ENCODE measurements at places on chromosomes 4 and X.
A peak's percentile ranks its signal among the peaks of the same experiment; 100 is the strongest.

GRCh38 chr4:24434241-24434640, 150.1 kb downstream of the DHX15 start:
- no peak for DNase-seq

- DNase-seq = no peak
Measured at GRCh38 chr4:61872983-61873382, 672.9 kb downstream of the ADGRL3 start.

GRCh38 chrX:32045149-32045548, 973.3 kb upstream of the FTHL17 start:
- DNase-seq = no peak

DNA sequence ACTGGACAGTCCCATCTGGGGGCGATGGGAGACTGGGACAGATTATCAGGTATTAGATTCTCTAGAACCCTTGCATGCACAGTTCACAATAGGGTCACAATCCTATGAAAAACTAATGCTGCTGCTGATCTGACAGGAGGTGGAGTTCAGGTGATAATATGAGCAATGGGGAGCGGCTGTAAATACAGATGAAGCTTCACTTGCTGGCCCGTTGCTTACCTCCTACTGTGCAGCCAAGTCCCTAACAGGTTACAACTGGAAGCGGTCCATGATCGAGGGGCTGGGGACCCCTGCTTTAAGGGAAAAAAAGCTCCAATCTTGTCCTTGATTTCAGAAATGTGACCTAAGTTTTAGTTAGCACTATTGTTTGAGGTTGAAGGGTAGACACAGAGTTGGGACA, 175.2 kb downstream of the ZNF330 start:
- DNase-seq = no peak

GRCh38 chr4:8322794-8323704, 53.5 kb downstream of the HTRA3 start:
- no peak for DNase-seq

DNA sequence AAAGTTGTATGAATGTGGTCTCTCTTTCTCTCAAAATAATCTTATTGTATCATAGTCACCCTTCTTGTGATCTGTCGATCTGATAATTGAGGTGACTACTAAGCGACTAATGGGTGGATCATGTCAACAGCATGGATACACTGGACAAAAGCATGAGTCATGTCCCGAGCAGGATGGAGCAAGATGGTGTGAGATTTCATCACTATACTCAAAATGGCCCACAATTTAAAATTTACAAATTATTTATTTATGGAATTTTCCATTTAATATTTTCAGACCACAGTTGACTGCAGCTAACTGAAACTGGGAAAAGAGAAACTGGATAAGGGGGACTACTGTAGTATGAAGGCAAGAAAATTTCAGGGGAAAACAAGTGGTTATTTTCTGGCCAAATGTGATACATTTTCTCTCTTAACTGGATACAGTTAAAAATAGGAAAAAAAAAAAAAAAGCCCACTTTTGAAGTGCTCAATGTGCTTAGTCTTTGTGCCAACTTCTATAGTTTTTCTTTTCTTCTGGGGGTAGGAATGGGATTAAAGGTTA, 25.3 kb downstream of the FAM241A start:
- DNase-seq = no peak

- DNase-seq = peak; percentile 43
Measured at GRCh38 chr4:171813526-171814250, 484 bp downstream of the GALNTL6 start.

DNA sequence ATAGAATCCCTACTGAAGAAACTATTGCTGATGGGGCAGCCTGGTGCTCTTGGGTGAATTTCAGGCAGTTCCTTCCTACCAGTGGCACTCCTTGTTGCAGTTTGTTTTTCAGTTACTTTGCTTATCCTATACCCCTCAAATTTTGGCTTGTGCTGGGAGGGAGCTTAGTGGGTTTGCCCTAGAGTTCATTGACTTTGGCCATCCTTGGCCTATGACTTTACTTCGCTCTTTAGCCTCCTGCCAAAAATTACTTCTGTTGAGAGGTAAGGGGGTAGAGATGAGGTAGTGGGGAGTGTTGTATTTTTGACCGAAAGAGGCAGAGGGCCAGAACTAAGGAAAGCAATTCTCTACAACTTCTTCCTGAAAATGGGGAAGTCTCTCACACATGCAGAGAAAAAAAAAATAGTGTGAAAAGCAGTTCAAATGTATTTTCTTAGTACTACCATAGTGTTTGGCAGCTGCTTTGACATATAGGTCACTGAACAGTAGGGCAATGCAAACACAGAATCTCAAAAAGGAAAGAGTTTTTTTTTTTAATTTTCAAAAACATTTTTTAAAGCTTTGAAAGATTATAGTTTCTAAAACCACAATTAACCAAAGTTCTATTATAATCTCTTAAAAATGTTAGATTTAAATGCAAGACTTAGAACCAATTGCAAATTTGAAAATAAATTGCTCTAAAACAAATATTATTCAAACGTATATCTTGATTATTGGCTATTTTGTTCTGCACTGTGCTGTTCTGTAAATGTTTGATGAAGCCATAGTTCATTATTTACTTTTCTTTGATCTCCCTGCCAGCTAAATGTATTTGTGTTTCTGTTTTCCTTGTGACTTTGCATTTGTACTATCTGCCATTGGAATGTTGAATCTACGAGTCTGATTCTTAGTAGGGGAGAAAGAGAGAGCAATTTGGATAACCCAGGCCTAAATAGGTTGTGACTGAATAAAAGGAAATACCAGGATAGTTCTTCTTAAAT, 73.6 kb downstream of the DCK start:
- DNase-seq = no peak

DNA sequence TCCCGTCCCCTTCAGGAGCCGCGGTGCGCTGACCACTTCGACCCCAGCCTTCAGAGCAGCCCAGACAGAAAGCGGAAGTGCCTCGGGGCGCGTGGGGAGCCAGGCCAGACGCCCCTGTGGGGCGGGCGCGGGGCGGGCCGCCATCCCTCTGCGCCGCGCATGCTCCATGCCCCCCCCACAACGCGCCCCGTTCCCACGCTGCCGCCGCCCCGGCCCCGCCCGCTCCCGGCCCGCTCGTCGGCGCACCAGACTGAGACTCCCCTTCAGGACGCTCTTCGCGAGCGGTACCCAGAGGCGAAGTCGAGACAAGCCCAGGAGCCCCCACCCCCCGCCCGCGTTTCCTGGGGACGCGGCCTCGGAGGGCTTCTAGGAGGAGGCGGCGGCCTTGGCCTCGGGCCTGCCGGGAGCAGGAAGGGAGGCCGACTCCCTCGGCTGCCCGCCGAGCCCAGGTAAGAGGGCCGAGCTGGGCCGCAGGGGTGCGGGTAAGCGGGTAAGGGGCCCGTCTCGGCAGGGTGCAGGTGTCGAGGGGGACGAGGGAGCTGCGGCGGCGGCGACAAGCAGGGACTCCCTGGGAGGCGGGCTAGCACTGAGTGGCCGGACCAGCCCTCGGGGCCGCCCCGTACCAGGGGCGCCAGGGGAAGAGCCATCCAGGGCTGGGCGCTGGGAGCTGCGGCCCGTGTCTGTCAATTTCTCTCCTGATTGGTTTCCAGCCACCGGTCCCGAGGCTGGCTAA, at the start of gene ZFP92:
ZFP92 (plus strand) TSS at position 218 of the 733 bp plus-strand sequence. CDS start 6,851 bp downstream, outside the sequence.
- DNase-seq = no peak

DNA sequence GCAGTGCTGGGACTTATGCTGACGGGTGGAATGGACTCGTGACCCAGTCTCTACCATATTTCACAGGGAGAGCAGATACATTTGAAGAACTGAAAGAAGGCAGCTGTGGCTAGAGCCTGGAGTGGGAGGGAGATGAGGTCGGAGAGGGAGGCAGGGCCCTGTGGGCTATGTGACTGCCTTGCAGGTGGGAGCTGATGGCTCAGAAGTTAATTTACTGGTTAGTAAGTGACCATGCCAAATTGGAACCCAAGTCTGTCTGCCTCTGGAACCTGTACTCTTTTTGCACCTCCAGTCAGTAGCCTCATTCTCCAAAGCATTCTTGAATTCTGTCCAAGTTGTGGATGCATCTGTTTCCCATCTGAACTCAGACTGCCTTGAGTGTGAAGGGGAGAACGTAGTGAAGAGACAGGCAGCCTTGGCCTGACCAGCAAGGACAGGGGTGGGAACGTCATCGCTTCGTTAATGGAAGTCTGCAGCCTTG, 92.3 kb downstream of the REPS2 start:
- no peak for DNase-seq

DNA sequence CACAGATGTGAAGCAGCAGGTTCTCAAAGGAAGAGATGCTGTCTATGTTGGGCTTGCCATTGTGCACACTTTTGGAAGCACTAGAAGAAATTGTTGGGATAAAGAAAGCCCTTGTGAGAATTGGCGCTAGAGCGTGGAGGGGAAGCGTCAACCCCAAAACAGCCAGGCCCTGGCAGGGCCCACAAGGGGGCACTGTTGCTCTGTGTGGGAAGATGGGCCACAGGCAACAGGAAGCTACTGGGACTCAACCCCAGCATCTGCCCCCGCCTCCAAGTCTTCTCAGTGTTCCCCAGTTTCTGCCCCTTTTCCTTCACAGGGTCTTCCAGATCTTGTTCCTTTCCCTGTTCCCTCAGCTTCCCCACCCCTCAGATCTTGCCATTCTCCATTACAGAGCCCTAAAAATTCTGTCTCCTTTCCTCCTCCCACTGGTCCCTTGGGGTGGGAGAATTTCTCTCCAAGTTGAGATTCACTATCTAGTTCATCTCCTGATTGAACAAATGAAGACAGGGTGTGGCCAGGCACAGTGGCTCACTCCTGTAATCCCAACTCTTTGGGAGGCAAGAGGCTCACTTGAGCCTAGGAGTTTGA, 85.5 kb downstream of the STARD8 start:
- no peak for DNase-seq

DNA sequence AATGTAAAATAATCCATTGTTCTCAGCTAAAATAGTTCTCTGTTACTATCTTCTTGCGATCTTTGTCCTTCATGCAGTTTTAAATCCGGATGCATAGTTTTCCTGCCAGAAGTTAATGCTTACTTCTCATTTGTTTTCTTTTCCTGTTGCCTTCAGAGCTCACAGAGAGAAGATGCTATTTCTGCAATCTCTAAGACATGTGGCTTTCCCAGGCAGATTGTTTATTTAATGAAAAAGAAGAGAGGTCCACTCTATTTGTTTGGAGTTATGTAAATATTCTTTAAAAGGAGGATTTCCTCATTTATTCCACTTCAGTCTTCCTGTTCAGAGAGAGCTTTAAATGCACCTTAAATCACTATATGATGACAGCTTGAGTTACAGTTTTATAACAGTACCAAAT, 39.3 kb upstream of the HPGD start:
- no peak for DNase-seq

- no peak for DNase-seq
Measured at GRCh38 chr4:106806158-106806797, 229.8 kb downstream of the DKK2 start.

DNA sequence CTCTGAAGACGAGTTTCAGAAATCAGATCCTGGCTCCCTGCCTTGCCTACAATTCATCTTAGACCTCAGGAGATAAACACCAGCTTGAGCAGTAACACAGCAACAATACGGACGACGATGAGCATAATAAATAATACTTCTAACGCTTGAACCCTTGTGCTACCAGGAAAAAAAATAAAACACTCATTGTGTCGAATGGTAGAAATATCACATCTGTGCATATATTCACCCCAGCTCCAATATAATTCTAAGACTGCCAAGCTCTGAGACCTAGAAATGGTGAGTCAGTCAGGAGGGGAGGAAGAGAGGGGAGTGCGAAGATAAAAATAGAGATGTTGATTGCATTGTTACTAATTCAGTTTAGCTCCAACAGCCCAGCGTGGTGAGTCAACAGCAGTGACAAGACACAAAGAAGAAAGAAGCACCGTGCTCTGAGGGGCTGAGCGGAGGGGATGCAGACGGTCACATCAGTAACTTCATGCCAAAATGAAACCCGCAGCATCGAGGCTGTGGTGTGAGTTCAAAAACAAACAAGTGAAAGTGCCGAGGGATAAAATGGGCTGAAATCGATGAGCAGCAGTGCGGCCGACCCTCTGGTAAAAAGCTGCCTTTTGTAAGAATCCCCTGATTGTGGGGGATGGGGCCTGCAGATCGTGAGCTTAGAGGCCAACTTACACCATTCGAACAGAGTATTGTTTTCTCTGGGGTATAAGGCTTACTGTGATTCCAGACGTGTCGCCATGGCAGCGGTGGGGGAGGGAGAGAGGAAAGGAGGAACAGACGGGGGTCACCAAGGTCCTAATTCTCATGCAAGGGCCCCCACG, 150.4 kb downstream of the MGST2 start:
- DNase-seq = no peak

DNA sequence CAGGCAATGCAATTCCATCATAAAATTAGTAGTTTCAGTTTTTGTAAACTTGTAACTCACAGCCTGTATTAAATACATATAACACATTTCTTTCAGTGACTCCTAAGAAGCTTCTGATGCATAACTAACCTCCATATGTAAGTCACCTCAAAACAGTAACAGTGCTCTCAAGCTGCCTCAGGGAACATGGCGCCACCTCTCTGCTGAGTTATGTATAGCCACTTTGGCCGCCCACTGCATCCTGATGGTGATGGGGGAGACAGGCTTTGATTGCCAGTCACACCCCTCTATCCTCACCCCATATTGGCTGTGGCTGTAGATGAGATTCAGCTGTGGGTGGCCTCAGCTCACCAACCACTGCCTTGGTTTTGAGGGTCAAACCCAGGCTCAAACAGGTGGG, 54.3 kb downstream of the LRBA start:
- DNase-seq = no peak

GRCh38 chr4:169774466-169775445, 17.0 kb upstream of the HPF1 start:
- no peak for DNase-seq

DNA sequence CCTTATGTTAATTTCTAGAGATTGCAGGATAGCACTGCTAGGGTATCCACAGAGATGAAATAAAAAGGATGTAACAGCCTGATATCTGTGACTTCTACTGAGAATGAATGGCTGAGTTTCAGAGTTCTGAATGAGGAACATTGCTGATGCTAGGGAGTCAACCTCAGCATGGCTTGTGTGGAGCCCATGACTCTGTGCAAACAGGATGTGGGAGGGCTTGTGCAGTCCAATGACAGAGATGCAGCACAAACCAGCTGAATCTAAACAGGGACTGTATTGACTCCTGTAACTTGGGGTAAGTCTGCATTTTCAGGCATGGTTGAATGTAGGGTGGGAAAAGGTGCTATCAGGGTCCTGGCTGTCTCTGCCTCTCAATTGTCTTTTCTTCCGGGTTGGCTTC, 5.3 kb upstream of the RASL11B start:
- no peak for DNase-seq

GRCh38 chr4:9988363-9988749, 32.9 kb downstream of the SLC2A9 start:
- DNase-seq = no peak

GRCh38 chr4:145302725-145303124, 122.3 kb upstream of the OTUD4 start:
- DNase-seq = no peak

- no peak for DNase-seq
Measured at GRCh38 chrX:9961750-9962149, 5.4 kb upstream of the CLDN34 start.

- no peak for DNase-seq
Measured at GRCh38 chr4:76823495-76823894, 74.4 kb downstream of the SOWAHB start.

GRCh38 chr4:121784975-121785374, 16.1 kb upstream of the EXOSC9 start:
- DNase-seq = no peak

Measured in caudate nucleus (tissue), 63 donors.